ENCODE measurements at places on chromosomes 5 and 9.

GRCh38 chr5:72597456-72597948, 90.3 kb upstream of the ZNF366 start:
- DNase-seq = no peak

- DNase-seq = no peak
Measured at GRCh38 chr5:97839341-97840086, 656.5 kb upstream of the RIOK2 start.

- DNase-seq = no peak
Measured at GRCh38 chr9:16540743-16541613, 329.5 kb downstream of the BNC2 start.

- no peak for DNase-seq
Measured at GRCh38 chr5:131416729-131417128, 152.9 kb downstream of the CDC42SE2 start.

- DNase-seq = no peak
Measured at GRCh38 chr5:12242950-12243888, 339.0 kb upstream of the CTNND2 start.

DNA sequence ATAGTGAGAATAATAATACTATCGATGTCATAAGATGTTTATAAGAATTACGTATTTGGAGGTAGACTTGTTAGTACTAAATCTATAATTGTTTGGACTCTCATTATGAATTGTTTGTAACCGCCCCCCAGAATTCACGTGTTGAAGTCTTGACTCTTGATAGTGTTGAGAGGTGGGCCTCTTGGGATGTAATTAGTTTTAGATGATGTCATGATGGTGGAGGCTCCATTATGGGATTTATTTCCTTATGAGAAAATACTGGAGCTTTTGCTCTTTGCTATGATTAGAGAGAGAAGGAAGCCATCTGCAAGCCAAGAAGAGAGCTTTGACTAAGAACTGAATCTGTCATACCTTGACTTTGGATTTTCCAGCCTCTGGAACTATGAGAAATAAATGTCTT, 142.2 kb downstream of the PRDM9 start:
- no peak for DNase-seq

- no peak for DNase-seq
Measured at GRCh38 chr5:123282444-123282843, 140.8 kb downstream of the CEP120 start.

GRCh38 chr5:132372127-132372526, 2.6 kb downstream of the SLC22A5 start:
- no peak for DNase-seq

DNA sequence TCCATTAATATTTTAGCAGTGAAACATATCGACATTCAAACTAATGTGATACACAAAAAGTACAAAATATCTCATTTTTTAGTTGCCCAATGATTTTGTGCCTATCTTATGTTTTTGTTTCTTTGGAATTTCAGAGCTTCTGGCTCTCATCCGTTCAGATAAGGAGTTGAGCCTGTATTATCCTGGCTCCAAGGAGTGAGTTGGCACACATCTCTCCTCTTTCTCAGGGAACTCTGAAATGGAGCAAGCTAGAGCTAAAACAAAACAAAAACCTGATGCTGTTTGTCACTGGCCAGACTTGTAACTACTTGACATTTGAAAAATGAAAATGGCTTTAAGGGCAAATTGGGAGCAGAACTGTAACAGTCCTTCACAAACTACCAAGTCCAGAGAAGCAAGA, 131.3 kb upstream of the SLC28A3 start:
- DNase-seq = no peak

DNA sequence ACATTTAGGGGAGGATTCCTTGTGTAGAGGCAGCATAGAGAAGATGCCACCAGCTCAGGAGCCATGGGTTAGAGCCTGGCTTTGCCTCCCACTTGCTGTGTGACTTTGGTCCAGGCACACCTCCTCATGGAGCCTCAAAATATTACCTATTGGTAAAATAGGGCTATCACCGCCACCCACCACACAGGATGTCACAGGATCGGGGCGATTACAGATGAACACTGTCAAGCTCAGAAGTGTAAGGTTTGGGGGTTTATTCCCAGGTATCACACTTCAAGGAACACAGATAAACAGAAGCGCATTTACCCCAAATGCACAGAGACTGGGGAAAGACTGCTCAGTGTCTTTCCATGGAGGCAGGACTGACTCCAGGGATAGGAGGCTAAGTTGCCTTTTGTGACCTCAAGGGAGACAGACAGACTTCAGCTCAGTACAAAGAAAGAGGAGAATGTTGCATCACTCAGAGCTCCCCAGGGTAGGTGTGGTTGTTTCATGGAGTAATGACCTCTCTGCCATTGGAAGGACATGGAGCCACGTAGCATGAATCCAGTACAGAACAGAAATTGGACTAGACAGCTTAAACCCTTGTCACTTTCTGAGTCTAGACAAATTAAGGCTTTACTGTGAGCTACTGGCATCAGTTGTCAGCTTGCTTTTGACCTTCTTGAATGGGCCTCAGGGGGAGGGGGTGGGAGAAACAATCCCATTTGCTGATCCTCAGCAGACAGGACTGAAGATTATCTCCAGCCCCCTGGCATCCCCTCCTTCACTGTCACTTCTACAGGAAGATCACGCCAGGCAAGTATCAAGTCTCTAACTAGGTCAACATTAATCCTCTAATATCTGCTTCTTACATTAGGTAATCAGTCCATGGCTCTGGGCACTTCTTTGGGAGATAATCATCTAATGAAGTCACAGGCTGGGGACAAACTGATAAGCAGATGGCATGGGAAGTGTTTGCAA, 6.5 kb downstream of the TRAF1 start:
- no peak for DNase-seq

- no peak for DNase-seq
Measured at GRCh38 chr9:81631218-81631745, 58.1 kb downstream of the TLE1 start.

DNA sequence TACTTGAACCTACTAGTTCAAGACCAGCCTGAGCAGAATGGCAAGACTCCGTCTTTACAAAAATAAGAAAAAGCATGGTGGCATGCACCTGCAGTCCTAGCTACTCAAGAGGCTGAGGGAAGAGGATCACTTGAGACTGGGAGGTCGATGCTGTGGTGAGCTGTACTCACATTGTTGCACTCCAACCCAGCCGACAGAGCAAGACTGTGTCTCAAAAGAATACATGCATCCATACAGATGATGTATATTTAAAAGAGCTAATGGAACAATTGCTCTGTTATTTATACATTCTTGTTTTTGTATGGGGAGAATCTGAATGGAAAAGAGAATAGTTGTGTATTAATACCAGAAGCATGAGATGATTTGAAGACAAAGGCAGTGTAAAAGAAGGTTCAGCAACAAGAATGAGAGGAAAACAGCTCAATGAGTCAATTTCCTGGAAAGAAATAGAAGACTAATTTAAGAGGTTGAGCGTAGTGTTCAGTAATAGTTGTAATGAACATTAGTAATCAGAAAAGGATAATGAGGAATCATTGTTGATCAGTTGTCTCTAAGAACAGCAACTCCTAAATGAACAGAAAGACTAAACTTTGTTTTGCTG, 1.9 kb upstream of the LRRC70 start:
- no peak for DNase-seq

DNA sequence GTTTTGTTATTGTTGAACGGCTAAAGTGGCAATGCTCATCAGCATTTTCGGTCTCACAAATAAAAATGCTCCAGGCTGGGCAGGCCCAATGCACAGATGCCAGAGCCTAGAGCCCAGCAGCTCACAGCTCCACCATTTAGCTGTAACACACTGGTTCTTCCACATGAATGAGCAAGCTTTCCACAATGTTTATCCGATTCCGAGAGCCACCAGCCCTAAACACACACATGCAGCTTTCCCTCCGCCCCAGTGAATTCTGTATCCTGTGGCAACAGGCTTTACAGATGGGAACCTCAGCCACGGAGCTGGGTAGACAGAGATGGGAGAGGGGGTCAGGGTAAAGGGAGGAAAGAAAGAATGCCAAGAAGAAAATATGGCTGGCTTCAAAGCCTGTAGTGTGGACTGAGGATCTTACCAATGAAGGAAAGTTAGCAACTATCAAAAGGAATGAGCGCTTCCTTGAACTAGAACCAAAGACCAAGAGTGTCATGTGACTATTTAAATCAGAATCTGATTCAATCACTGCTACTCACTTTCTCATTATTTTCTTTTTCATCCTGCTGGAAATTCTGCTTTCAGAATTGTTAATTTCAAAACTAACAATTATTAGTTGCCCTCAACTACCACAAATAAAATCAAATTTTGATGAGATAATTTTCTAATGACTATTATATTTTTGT, 77.1 kb downstream of the MRPS27 start:
- no peak for DNase-seq

DNA sequence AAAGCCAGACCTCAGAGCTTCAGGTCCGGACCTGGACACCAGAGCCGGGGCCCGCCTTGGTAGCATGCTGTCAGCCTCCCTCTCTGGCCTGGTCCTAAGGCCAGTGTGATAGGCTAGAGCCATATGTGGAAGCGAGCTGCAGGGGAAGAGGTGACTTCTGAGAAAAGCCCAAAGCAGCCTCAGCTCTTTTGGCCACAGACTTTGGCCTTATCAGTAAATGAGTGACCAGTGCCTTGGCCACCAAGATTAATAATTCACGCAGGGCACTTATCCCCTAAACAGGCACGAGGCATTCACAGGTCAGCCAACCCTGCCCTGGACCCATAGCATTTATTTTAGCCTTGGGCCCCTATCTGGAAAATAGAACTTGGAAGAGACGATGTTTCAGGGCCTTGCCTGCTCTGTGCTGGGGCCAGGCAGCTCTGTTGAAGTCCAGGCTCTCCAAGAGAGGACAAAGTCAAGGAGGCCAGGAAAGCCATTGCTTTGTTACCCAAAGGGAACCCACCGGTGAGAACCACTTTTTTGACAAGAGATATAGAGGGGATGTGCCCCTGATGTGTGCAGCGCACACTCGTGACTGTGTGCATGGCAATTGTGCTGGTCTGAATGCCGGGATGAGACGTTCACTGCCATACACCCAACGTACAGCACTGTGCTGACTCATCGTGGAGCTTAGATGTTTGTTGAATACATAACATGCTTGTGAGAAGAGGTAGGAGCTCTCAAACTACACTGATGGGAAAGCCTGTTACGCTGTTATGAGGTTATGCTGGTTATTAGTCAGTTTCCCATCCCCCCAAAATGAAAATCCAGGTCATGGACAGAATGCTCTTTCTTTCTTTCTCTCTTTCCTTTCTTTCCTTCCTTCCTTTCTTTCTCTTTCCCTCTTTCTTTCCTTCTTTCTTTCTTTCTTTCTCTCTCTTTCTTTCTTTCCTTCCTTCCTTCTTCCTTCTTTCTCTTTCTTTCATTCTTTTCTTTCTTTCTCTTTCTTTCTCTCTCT, 5.0 kb upstream of the SLC34A1 start:
- no peak for DNase-seq

DNA sequence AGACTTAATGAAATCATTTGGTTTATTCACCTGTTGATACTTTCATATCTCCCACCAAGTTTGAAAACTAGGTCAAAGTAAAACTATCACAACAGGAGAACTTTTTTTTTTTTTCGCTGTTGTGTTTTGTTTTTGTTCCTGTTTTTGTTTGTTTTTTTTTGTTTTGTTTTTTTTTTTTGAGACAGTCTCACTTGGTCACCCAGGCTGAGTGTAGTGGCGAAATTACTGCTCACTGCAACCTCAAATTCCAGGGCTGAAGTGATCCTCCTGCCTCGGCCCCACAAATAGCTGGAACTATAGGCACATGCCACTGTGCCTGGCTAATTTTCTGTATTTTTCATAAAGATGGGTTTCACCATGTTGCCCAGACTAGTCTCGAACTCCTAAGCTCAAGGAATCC, 49.3 kb downstream of the MLLT3 start:
- DNase-seq = no peak

GRCh38 chr9:85004818-85005413, 335.4 kb downstream of the NTRK2 start:
- no peak for DNase-seq

GRCh38 chr9:131627326-131627647, 82.0 kb downstream of the PRRT1B start:
- DNase-seq = no peak

DNA sequence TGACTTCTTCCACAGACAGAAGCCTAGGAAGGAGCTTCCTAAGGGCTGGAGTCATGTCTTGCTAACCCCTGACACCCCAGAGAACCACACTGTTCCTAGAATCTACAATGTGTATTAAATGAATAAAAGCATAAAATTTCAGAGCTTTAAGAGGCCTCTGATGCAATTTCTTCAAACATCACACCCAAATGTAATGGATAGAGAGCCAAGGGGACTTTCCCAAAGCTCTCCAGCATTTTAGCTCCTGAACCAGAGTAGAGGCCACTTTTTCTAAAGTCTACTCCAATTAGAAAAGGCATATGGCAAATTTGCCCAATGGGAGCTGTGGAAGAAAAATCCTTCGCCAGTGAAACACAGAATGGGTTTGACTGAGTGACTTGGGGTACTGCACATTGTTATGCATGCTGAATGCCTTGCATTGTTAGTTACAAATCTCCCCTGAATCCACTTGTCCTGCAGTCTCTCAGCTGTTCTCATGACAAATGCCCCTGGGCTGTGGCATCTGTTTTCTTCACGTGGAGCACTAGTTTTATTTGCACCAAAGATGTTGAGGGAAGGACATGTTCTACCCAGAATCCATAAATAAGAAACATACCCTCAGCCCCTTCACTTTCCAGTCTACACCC, 334.0 kb downstream of the ASTN2 start:
- no peak for DNase-seq

- no peak for DNase-seq
Measured at GRCh38 chr9:87910821-87911220, 6.9 kb upstream of the SPATA31C1 start.

GRCh38 chr9:136913701-136914438, 27.6 kb downstream of the TRAF2 start:
- no peak for DNase-seq

- no peak for DNase-seq
Measured at GRCh38 chr5:136749016-136749415, 383.7 kb upstream of the TRPC7 start.

GRCh38 chr5:138831703-138832102, 43.4 kb downstream of the LRRTM2 start:
- DNase-seq = no peak

- DNase-seq = no peak
Measured at GRCh38 chr5:178240341-178240741, 7.7 kb upstream of the PHYKPL start.

GRCh38 chr9:125548141-125548540, 158.9 kb downstream of the MAPKAP1 start:
- DNase-seq = no peak

DNA sequence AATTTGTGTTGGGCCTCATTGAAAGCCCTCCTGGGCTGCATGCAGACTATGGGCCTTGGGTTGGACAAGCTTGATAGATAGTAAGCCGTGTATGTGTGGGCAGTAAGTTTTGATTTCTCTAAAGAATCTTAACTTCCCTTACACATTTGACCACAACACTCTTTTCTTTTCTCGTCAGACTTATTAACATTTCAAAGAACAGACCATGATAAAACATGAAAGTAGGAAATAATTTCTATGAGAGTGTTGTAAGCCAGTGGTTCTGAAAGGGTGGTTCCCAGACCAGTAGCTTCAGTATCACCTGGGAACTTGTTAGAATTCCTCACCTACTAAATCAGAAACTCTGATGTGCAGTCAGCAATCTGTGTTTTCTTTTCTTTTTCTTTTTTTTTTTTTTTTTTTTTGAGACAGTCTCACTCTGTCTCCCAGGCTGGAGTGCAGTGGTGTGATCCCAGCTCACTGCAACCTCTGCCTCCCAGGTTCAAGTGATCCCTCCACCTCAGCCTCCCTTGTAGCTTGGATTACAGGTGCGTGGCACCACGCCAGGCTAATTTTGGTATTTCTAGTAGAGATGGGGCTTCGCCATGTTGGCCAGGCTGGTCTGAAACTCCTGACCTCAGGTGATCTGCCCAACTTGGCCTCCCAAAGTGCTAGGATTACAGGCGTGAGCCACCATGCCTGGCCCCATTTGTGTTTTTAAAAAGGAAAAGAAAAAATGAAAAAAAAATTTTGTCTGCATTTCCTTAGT, 20.0 kb upstream of the GCNT1 start:
- DNase-seq = no peak
